ENCODE measurements at places on chromosomes 13 and 19.

DNA sequence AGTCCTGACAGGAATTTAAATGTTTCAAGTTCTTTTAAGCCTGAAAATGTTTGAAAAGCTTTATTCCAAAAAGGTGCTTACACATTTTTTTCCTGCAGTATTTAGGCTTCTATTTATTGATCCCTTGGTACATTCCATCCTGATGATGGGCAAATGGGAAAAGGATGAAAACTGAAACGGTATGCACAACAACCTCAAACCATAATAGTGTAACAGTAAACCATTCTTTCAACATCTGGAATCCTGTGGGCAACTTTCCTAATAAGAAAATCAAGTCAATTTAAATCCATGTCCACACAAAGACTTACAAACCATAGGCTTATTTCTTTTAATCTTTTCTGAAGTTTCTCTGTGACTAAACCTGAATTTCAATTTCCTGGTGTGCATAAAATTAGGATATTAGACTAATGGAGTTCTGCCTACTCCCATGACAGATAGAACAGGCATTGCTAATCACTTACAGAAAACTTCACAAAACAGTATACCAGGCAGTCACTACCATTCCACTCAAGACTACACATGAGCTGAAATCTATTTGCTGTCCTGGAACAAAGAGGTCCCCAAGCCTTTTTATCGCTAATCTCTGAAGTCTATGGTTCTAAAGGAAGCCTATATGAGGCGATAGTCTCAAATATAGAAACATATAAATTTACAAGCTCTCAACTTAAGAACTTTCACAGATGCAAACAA, 103.3 kb downstream of the DLEU7 start:
- no peak for DNase-seq

DNA sequence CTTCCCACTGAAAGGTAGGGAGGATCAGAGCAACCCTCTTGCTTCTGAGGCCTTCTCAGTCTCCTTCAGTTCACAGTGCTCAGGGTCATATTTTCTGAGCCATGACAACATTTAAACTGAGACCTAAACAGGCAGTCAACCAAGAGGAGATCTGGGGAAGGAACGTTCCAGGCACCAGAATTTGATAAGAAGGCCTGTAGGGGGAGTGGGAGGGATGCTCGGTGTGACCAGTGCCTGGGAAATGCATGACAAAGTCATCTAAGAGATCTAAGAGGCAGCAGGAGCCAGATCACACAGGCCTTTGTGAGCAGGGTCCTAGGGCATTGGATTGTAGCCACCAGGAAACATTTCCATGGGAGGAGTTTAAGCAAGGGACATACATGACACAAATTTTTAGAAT, 71.6 kb downstream of the SHISA2 start:
- no peak for DNase-seq

- DNase-seq = no peak
Observed at GRCh38 chr13:62850331-62850730, 1434.7 kb upstream of the PCDH20 start.

DNA sequence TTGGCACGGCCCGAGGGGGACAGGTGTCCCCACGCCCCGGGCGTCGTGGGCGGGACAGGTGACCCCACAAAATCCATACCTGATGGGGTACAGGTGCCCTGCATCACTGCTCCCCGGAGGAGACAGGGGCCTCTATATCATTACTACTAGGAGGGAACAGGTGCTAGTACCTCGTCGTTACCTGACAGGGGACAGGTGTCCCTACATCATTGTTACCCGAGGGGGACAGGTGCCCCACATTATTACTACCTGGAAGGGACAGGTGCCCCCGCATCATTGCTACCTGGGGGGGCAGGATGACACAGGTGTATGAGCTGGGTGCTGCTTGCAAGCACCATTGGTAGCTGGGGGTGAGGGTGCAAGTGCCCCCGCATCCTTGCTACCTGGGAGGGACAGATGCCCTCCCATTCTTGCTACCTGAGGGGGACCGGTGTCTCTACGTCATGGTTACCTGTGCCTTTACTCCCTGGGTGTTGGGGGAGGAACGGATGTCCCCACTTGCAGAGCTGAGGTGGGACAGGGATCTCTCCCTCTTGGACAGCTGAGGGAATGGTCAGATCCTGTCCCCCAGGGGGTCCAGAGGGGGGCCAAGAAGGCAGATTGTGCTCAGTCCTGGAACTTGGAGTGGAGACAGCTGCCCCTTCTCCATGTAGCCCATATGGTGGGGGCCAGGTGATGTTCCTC, 620 bp downstream of the CRTC1 start:
- DNase-seq = no peak

- DNase-seq = no peak
Observed at GRCh38 chr13:69706807-69707206, 400.8 kb upstream of the ATXN8OS start.

DNA sequence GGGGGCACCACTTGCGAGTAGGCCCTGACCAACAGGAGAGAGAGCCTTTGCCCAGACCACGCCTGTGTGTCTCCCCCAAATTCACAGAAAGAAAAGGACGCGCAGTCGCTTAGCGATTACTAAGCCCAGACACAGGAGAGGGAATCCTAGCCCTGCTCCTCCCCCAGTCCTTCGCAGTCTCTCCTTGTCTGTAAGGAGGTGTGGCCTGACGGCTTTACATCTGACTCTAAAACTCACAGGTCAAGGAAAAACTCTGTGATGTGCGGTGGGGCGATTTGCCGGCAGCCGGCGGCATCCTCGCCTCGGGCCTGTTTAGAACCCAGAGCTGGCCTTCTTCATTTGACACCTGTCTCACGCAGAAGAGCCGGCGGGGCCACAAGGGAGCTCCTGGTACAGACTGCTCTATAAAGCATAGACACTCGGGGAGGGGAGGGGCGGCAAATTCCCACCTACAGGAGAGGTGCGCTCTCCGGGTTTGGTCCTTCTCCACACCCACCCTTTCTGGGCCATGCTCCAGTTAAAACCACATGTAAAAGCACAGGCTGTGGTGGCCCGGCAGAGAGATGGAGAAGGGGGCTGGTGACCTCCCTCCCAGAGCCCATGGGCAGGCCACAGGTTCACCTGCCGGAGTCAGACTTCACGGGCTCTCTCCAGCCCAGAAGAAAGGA, 17.8 kb downstream of the GPR12 start:
- DNase-seq = no peak

- no peak for DNase-seq
Observed at GRCh38 chr19:48136547-48136946, 25.9 kb upstream of the PLA2G4C start.

DNA sequence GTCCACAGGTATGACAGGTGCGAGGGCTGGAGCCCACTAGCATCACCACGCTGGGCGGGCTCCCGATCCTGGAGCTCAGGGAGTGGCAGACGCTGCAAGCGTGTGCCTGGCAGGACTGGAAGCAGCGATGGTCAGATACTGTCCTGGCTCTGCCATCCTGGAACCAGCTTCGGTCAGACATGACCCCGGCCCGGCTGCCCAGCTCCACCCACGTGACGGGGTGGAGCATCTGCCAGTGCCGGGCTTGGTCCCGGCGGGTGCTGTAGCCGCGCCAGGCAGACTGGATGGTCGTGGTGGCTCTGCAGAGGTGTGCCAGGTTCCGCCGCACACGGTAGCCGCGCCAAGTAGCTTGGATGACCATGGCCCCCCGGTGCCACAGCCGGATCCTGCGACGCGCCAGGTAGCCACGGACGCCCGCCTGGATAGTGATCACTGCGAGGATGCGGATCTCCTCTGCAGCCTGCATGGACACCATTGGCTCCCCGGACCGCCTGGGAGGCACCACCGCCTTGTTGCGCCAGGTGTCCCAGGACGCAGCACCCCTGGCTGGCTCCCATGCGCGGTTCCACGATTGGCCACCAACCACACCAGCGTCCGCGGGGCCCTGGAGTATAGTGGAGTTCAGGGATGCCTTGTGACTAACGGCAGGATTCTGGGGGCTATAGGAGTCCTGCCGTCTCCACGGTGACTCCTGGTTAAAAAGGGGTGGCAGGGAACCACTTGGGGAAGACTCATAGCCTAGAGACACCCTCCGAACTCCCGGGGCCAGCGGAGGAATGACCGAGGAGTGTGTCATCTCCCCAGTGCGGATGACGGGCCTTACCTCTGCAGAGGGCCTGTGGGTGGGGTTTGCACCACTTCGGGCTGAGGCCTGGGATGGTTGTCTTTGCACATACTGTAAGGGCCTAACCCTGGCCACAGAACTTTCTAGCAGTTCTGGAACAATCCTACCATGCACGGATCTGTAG, 16.5 kb downstream of the IQCN start:
- DNase-seq = no peak

GRCh38 chr13:98842070-98842469, 89.6 kb upstream of the SLC15A1 start:
- no peak for DNase-seq

DNA sequence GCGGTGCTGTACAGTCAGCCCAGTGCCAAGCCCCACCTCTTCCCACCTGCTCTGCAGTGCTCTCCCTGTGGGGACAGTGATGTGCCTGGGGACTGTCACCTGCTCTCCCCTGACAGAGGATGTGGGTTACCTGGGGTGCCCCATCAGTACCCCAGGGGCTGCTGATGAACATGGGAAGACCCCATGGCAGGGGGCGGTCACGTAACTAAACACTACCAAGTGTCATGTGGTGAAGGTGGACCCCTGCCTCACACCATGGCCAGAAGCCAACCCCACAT, 12.7 kb downstream of the KDM4B start:
- no peak for DNase-seq

- DNase-seq = no peak
Observed at GRCh38 chr13:94415500-94416237, 63.8 kb downstream of the DCT start.

GRCh38 chr19:35141837-35142605, 1.0 kb upstream of the FXYD7 start:
- DNase-seq = no peak

DNA sequence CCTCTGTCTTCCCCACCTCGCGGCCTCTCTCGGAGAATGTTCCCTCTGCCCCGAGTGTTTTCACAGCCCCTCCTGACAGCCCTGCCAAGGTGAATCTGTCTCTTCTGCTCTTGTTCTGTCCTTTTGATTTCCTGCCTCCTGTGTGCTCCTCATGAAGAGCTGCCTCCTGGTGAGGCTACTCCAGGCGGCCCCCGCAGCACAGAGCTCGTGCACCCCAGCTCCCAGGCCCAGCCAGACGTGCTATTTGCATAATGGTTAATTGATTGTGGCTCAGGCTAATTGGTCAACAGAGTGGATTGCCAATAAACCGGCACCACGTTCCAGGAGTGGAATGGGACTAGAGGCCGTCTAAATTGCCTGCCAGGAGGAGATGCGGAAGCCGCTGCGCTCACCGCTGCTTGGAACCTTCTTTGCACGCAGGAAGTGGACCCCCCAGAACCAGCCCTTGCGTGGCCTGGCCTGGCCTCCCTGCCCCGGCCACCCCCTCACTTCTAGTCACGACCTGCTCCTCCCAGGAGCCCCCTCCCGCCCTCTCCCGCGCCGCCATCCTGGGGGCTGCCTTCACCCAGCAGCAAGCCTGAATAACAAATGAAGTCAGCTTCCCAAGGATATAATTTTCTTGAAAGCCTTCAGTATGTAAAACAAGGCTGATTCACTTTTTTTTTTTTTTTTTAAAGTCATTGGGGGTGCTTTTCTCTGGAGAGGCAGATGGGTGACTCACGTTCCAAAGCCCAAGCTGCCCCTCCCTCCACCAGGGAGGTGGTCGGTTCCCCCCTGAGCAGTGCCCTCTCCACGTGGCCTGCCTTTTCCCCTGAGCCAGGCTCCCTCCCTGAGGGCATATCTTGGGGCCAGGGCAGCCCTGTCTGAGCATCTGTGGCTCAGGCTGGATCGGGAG, 144.0 kb downstream of the KDM4B start:
- no peak for DNase-seq
